ENCODE measurements at places on chromosomes 1 and 21. TPM values are rescaled to one million over a fixed set of nuclear protein-coding genes. Genes with fewer than 3 reads are reported as not detected.

The MAGOH gene
- total RNA-seq = 57.3 TPM

The LINGO4 gene
- 0.13 TPM for total RNA-seq

The PGBD2 gene
- total RNA-seq = 7.9 TPM

DNA sequence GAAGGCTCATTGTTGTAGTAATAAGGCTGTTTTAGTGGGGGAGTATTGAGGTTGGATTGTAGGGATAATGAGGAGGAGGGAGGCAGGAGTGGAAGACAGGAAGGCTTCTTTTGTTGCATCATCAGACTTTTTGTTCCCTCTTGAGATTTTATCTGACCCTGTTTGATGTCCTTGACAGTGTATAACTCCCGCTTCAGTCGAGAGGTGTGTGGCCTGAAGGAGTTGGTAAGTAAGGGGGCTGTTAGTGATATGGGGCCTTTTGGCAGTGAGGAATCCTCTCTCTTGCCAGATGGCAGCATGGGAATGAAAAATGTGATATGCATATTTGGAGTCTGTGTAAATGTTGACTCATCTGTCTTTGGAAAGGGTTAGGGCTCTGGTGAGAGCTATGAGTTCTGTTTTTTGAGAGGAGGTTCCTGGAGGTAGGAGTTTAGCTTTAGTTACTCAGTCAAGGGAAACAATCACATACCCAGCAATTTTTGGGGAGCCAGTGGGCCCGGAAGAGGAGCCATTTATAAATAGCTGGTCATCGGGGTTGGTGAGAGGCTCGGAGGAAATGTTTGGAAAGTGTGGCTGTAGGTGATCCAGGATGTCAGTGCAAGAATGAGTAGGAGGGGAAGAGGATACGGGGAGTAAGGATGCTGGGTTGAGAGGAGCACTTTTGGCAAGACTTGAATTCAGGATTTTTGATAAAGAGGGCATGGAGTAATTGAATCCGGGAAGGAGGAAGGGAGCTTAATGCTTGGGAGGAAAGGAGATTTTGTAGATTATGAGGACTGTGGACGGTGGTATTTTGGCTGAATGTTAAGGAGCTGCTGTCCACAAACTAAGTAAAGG, 136.7 kb upstream of the ETV3 start:
- no peak for DNase-seq
